ENCODE measurements at places on chromosomes 3 and 15.
A peak's percentile ranks its signal among the peaks of the same experiment; 100 is the strongest.

DNA sequence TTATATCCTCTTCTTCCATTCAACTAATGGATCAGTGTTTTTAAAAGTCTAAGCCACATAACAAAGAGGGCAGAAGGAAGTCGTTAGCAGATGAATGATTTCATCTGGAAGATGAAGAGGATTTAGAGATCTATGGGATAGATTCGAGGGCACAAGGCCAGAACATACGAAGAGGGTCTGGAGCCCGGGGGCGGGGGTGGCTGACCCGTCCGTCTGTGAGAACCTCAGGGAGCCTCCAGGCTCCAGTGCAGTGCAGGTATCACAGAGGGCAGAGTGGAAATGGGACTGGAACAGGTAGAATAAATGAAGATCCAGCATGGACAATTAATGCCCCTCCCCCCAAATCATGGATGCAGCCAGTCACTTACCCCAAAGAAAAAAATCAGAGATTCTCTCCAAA is 1.5 kb upstream of the GOLGA8B start:
- no peak for DNase-seq

- peak; percentile 38 for DNase-seq
Observed at GRCh38 chr3:15636028-15636709, 34.6 kb downstream of the BTD start.

DNA sequence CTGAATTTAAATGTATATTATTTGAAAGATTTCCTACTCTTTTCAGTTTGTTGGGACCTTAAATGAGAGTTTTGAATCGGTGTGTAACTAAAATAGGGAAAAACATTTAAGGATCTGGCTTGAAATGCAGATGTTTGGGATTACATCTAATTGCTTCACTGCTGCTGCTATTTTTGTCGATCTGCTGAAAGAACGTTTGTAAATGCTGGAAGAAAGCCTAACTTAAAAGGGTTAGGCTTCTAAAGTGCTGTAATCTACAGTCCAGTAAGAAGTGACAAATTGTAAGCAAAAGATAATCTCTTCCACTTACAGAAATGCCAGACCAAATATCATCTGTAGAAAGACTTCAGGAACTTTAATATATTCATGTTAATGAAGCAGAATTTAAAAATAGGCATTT is 691.6 kb downstream of the ZNF385D start:
- no peak for DNase-seq

GRCh38 chr15:90868261-90868689 is at the start of gene FURIN:
FURIN (plus strand) TSS chr15:90868588; CDS start chr15:90875741, 7,153 bp downstream.
- peak; percentile 79 for DNase-seq

- DNase-seq: no peak
Observed at GRCh38 chr3:139394116-139394515, 4.7 kb upstream of the COPB2 start.

DNA sequence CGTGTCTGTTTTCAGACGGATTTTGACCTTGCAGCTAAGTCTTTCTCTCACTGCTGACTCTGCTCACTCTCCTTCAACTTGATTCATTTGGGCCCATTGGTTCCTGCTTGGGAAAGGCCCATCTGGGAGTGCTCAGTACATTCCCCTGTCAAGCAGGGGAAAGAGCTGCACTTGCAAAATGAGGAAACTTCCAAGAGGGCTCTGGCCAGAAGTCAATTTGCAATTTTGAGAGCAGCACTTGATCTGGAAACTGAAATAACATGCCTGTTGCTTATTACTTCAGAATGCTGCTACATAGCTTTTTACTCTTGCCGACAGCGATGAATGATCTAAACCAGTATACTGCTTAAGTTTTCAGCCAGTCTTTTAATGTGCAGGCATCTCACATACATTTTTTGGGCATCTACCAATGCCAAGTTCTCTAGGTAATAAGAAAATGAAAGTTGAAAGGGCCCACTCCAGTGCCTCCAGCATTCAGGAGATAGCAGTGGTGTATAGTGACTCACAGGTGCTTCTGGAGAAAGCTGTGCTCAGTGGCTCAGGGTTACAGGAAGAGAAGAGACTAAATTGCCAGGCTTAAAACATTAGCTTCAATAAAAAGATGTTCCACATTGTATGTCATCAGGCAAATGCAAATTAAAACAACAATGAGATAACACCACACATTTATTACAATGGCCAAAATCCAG is 70.1 kb upstream of the RORA start:
- no peak for DNase-seq

GRCh38 chr15:48782911-48783310 is 28.0 kb downstream of the CEP152 start:
- no peak for DNase-seq

DNA sequence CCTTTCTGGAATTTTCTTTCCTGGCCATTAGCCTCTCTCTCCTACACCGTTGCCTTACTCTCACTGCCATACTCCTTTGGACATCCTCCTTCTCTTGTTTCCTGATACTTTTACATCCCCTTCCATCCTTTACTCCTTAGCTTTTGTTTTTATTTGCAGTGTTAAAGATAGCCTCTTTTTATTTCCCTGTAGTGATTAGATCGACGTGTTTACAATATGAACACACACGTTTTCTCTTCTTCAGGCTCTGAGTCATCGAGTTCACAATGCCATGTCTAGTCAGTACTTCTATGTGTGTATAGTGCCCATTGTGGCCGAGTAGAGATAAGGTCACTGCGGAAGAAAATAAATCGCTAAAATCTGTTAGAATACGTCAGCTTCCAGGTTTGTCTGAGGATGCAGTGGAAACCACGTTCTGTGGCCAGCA is 208.5 kb downstream of the LPP start:
- DNase-seq: no peak

- peak; percentile 48 for DNase-seq
Observed at GRCh38 chr3:122890077-122890719, 95.3 kb downstream of the SLC49A4 start.

DNA sequence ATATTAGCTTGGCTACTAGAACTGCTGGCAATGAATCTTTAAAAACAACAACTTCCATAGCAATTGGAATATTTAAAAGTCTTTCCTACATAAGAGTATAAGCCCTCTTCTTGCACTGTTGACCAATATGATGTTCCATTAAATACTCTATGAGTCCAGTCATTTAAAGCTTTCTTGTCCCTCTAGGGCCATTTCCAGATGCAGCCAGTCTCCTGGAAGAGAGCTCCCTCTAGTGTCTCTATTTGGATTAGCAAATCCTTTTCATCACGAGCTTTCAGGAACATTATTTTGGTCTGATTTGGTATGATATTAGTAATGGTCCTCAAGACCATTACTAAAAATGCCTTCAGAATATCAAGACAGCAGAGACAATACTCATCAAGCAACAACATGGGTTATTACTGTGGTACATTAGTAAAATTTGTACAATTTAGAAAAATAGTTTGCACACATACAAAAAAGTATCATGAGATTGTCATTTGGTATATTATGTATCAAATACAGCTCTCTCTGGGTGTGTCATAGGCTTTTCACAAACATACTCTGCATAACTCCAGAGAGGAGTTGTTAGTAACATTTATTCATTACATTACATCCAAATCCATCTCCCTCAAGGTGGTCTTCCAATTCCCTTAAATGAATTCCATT is 101.3 kb downstream of the DPH6 start:
- DNase-seq: peak; percentile 81

GRCh38 chr3:3097958-3098357 is 12.2 kb downstream of the IL5RA start:
- no peak for DNase-seq

- DNase-seq: no peak
Observed at GRCh38 chr3:149479621-149480325, 5.3 kb downstream of the TM4SF4 start.

- DNase-seq: no peak
Observed at GRCh38 chr15:42921342-42921731, 759 bp upstream of the TTBK2 start.

DNA sequence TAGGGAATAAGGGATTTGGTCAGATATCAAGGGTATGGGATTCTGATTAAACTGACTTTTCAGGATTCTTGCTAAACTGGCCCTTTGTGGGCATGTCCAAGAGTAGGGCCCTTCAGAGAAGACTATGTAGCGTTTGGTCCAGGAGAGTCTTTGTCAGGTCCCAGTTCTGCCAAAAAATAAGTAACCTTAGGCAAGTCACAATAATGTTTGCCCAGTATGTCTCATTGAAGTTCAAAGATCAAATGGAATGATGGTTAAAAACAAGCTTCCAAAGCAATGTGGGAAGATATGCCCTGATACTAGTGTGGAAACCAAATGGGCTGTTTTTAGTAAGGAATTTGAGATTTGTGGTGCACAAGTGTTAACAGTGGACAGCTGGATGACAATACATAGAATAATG is 454.4 kb downstream of the WDR72 start:
- DNase-seq: no peak

DNA sequence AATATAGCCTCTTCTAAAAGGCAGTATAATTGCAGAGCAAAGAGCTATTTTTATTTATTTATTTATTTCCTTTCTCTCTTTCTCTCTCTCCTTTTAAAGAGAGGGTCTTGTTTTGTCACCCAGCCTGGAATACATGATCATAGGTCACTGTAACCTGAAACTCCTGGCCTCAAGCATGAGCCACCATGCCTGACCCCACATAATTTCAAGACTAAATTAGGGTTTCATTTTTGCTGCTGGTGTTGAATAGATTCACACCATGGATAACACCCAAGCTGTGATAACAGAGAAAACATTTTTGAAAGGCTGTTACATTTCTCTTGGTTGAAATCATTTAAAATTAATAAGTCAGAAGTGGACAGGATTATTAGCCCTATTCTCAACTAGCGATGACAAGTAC is 131.6 kb downstream of the LEKR1 start:
- no peak for DNase-seq

DNA sequence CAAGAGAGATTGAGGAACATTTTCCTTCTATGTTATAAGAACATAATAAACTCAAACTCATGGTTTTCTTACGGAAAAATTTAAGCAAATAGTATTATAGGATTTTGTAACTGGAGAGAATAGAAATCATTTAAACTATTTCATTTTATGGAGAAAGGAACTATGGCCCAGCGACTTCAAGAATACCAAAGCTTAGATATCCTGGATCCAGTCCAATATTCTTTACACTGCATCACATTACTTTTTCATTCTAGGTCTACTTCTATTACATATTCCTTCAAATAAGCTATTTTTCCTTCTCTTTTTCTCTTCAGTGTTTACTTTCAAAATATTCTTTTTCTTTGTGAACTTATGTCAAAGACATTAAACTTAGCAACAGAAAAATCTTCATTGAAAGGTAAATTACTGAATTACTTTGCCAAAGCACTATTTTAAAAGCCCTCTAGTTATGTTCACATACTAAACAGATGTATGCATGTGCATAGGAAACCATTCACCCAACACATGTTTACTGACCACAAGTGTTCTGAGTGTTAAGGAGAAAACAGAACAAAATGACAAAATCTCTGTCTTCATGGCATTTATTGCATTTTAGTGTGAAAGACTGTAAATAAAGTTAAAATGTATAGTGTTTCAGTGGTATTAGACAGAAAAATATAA is 20.4 kb downstream of the KPNA4 start:
- DNase-seq: no peak

- DNase-seq: no peak
Observed at GRCh38 chr3:167808910-167809309, 73.4 kb downstream of the SERPINI1 start.

- DNase-seq: peak; percentile 87
Observed at GRCh38 chr15:101277038-101277822, at the start of gene SELENOS. SELENOS (minus strand) TSS chr15:101277485; CDS start chr15:101277417, 68 bp downstream.

GRCh38 chr15:80730926-80731325 is 35.8 kb downstream of the ABHD17C start:
- DNase-seq: no peak

DNA sequence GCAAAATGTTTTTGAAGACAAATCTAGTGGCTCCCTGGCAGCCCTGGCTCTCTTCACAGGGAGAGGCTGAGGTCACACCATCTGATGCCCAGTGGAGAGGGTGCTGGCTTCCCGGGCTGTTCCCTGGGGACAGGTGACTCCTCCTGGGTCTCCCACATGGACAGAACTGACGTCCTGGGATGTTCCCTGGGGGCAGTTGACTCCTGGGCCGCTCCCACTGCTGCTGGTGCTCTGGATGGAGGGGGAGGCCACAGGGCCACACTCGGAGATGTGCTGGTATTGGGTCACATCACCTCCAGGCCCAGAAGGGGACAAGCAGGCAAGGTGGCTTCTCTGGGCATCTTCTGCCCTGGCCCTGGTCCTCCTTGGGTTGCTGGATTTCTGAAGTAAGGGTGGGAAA is 27.8 kb upstream of the ACAD9 start:
- no peak for DNase-seq

DNA sequence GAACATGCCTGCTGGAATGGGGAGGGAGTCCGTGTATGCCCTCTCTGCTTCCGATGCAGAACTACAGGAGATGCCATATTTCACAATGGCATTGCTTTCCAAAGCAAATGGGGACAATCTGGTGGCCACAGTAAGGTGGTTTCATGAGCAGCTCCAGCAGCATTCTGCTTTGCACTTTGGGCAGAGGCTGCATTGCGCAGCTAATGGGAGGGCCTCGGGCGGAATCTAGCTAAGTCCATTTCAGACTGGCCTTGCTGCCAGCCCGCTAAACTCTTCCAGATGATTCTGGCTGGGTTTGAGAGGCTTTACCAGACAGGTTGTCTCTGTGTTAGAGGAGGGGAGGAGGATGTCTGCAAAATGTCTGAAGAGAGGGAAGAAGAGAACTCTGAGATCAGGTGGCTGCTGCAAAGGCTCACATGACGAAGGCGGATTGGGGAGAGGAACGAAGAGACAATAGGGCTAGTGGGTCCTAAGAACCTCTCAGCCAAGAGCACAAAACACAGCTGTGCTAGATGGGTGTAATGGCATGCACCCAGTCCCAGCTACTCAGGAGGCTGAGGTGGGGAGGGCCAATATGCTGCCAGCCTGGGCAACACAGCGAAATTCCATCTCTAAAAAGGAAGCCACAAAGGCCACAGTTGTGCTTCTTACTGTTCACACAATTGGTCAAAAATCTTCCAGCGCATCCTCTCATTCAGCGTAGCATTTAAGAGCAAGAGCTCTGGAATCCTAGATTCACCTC is 63.7 kb downstream of the BDH1 start:
- DNase-seq: no peak

- DNase-seq: no peak
Observed at GRCh38 chr3:12893852-12894251, 52.5 kb upstream of the RPL32 start.

DNA sequence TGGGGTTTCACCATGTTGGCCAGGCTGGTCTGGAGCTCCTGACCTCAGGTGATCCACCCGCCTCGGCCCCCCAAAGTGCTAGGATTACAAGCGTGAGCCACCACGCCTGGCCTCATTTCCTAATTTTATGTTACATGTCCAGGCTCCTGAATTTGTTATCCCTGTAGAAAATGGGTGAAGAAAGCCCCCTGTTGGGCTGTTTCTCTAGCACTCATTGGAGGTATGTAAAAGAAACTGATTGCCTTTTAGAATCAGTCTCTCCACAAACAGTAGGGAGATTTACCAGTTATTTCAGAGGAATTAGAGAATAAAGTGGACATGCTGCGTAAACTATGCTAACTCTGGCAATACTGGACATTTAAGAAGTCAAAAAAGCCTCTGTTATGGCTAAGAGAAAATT is 364.1 kb upstream of the TBL1XR1 start:
- no peak for DNase-seq

GRCh38 chr3:152289708-152290107 is 21.0 kb downstream of the MBNL1 start:
- no peak for DNase-seq

- DNase-seq: no peak
Observed at GRCh38 chr3:105527949-105528348, 161.2 kb downstream of the ALCAM start.

All from inflammatory macrophage treated with lipopolysaccharide for 1 hour (primary cell).